ENCODE measurements at places on chromosomes 5 and 9.

DNA sequence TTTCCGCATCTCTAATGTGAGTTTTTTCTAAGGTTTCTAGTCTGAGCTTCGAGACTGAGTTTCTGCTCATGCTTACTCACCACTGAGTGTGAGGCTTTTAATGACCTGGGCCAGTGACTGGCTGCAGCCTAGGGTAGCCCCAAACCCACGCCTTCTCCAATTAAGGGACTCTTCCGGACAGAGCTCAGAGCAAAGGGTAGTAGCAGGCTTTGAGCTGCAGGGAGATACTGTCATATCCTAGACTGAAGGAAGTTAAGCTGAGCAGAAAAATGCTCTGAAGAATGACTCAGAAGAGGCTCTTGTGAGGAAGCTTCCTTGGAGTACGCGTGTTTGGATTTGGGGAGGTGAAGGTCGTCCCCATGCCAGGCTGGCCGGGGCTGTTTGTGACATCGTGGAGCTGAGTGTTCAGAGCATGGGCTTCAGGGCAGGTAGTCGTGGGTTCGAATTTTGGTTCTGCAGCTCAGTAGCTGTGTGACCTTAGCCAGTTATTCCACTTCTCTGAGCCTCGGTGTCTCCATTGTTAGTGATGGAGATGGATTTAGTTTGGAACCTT is 3.5 kb downstream of the USP20 start:
- DNase-seq = peak; percentile 37

- no peak for DNase-seq
Observed at GRCh38 chr9:4547016-4547415, 56.7 kb downstream of the SLC1A1 start.

DNA sequence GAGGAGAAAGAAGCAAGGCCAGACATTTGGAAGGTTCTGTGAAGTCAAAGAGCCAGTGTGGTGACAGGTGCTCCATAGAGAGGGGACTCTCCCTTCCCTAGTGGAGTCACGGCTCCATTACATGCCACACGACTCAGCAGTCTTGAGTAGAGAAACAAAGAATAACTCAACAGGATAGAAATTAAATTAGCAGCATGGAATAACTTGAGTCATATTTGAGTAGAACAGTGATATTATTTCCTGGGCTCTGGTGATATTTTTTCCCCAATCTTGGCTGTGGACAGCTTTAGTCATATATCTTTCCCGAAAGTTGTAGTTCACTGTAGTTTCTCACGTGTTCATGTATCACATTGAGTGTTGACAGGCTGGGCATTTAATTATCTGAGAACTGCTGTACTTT is 149.7 kb upstream of the EFNA5 start:
- DNase-seq = no peak

DNA sequence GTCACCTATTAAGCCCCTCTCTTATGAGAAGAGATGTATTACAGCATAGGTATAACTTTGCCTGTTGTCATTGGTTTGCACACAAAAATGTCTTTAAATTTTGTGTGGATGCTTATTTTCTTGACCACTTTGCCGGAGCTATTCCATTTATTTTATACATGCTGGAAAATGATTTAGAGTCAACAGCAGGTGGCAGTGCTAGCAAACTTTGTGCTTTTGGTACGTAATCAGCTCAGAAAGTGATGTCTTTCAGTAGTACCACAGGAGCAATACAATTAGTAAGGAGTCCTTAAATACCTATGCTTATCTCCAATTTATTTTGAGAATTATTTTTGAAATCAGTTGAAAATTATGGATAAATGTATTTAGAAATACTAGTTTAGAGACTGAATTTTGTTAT is 19.8 kb upstream of the NUDT12 start:
- no peak for DNase-seq

All from activated CD4-positive, alpha-beta T cell treated with anti-CD3 and anti-CD28 coated beads, Interleukin-2, amount 50 U/mL, for 24 hours (primary cell).